ENCODE measurements at places on chromosomes 1 and 21.

DNA sequence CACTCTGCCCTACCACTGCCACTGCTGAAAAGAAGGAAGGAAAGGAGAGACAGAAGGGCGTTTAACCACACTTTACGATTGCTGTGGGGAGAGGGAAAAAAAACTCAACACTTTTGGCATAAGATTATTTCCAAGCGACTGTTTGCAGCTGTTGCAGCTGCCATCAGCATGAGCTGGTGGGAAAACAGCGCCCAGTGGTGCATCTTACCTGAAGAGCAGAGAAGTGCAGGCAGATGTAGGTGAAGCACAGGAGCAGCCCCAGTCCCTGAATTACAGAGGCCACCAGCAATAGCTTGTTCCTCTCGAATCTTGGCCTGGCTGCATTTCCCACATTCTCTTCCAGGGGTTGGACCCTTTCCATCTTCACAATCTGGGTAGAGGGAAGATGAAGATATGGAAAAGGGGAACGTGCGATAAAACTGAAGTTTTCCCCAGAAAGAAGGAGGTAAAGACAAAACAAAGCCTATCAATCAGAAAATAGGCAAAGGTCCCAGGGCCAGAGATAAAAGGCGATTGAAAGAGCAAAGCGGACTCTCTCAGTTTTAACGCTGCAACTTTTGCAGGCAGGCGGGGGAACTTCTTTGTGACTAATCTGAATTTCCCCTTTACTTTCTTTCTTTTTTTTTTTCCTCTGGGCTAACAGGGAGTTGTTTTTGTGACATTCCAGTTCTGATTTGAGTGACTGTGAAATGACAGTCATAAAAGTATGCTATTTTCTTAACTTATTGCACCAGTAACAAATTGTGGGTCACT, at the start of gene TNFSF4:
Gene TNFSF4, minus strand, starts transcription at position 516 of the 753 bp plus-strand sequence. Its CDS starts 155 bp downstream, at position 361.
- DNase-seq = no peak

DNA sequence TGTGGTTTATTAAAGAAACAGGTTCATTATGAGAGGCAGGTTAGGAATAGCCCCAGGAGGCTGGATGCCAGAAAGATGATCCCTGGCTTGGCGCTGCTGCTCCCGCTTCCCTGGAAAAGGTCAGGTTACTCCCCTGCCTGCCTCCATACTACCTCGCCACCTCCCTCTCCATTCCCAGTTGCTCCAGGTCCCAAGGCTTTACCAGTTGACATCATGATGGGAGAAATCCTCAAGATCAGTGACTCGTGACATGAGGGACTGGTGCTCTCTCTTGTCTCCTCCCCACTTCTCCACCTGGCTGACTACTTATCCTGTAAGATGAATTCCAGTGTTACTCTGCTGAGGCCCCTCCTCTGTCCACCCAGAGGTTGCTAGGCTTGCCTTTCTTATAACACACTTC, 19.7 kb downstream of the VASH2 start:
- DNase-seq = no peak

DNA sequence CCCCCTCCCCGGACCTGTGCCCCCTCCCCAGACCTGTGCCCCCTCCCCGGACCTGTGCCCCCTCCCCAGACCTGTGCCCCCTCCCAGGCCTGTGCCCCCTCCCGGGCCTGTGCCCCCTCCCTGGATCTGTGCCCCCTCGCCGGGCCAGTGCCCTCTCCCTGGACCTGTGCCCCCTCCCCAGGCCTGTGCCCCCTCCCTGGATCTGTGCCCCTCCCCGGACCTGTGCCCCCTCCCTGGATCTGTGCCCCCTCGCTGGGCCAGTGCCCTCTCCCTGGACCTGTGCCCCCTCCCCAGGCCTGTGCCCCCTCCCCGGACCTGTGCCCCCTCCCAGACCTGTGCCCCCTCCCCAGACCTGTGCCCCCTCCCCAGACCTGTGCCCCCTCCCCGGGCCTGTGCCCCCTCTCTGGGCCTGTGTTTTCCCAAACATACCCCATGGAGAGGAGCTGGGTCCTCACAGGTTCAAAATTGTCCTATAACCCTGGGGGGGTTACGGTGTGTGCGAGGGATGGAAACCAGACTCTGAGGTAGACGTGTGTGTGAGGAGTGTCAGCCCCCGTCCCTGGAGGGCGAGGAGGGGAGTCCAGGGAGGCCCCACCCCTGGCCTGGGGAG, 47.6 kb upstream of the POFUT2 start:
- DNase-seq = no peak

- no peak for DNase-seq
Measured at GRCh38 chr1:10682449-10683309, 113.8 kb downstream of the CASZ1 start.

GRCh38 chr1:70468180-70468579, 57.1 kb downstream of the CTH start:
- no peak for DNase-seq

DNA sequence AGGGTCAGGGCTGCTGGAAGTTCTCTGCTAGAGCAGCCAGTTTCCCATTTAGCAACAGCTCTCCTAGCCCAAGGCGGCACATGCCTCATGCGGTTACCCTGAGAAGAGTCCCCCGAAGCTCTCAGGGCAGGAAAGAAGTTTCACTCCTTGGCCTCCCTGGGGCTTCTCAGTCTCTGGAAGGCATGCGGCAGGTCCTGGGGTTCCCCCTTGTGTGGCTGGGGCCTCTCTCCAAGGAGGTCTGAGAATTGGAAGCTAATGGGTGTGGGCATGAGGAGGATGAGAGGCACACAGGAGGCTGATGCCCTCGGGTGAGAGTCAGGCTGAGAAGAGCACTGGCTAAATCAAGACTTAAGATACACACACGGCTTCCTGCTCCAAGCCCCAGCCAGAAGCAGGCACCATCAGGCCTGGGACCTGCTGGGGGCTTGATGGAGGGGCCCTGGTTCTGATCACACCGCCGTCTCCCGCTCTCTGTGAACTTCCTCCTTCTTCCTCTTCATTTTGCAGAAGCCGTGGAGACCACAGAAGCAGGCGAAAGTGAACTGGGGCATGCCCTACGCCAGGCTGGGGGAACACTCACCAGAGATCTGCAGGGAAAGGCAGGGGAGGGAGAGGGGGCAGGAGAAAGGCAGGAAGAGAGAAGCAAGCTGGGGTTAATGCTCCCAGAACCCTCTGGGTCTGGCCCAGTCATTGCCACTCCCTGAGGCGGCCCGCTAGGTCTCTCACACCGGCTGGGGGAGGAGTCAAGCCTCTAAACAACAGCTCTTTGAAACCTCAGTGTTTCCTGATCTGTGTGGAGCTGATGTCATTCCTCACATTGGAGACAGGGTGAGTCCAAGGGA, 15.1 kb downstream of the BLACAT1 start:
- DNase-seq = no peak

DNA sequence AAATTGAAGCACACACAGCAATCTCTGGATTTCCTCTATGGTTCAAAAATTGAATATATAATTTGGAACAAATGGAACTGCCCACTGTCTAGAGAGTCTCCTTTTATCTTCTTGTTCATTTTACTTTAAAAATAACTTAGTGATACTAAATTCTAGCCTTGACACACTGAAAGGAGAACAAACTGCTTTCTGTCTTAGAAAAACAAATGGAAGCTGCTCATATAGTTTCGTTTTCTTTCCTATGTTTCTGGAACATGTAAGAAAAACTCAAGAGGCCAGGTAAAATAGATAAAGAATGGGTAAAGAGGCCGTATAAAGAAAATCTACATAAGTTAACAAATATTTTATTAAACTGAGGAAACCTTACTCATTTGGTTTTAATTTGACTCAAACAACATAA, 332.7 kb downstream of the NEGR1 start:
- no peak for DNase-seq

GRCh38 chr1:93623875-93624274, 57.8 kb downstream of the BCAR3 start:
- peak; percentile 70 for DNase-seq

DNA sequence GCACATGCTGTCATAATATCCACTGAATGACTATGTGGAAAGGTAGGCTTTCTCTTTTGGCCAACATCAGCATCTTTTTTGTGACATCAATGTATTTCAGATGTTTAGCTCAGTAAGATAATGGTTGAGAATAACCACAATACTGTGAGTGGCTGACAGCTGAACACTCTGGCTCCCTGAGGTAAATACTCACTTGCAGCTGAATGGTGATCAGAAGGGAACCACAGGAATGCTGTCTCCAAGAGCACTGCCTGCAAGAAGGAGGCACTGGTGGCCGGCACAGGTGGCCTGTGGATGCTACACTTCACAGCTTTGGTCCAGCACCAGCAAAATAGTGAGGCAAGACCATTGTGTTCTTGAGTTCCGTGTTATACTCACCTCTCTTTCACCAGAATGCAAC, 118.7 kb upstream of the PPM1J start:
- DNase-seq = no peak

DNA sequence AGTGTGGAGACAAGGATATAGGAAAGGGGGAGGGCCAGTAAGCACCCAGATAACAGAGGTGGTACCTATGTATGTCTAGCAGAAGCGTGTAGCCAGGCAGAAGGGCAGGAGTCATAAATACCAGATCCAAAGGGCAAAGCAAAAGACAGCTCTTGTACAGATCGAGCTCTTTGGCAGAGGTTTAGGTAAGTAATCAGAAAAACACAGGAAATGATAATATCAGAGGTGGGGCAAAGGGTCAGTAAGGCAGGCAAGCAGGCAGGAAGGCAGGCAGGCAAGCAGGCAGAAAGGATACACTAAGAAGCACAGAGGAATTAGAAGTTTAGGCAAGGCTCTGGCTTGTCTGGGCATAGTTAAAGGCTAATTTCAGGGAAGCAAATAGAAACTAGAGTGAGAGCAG, 22.7 kb upstream of the SLFNL1 start:
- DNase-seq = no peak

DNA sequence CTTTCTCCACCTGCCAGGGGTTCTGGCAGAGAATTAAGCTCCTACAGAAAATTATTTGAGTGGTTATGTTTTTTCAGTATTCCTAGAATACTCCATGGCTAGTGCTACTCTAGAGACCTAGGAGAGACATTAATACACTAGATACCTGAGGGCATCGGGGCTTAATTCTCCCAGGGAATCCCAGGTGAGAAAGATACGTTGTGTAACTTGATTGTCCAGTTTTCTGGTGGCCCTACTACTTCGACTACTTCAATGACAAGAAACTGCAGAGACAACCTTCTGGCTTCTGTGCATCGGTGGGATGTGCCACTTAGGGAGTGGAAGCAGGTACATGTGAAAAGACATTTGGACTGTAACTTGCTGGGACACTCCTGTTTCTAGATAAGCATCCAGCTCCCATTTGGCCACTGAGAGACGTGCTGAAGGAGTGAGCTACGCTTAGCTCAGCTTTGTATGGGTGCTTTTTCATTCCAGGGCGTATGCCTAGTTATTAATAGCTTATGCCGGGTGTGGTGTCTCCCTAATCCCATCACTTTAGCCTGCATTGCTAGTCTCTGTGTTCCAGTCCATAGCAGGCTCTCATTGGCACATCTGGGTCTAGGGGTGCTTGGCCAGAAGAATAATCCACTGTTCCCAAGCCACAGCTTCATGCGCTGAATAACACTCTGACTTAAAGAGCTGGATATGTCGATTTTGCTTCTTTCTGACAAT, 300.7 kb downstream of the SIPA1L2 start:
- no peak for DNase-seq

All from AG08396 (cell line).